ENCODE measurements at places on chromosomes 7 and 10.

GRCh38 chr7:121810831-121811672 is 61.9 kb upstream of the PTPRZ1 start:
- DNase-seq = no peak

DNA sequence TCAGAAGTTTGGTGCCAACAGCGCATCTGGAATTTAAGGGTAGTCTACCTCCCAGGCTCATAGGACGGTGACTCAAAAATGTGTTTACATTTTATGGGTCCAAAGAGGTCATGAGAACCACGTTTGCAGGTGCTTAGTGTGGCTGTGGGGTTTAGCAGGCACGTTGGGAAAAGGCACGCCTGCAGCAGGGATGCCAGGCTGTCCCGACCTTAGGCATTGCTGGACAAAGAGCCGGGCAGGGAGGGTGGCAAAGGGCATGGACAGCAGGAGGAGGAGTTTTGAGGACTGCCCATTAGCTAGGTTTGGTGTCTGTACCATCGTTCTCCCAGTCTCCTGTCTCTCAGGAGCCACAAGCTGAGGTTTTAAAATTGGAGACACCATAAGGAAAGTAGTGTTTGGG is 104.4 kb downstream of the TRRAP start:
- DNase-seq = no peak

DNA sequence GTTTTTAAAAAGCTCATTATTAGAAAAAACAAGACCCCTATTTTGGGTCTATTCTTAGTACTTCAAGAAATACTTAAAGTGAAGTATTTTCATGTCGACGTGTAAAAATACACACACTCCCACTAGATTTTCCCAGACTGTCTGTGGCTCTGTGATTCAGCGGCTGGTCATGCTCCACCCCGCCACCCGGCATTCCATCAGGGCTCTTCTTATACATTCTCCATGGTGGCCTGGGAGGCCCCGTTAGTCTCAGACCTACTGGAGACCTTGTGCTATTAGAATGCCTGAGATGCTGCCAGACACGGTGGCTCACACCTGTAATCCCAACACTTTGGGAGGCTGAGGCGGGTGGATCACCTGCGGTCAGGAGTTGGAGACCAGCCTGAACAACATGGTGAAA is 13.1 kb downstream of the TECPR1 start:
- DNase-seq = no peak

GRCh38 chr7:128904381-128905197 is 5.9 kb downstream of the KCP start:
- no peak for DNase-seq

GRCh38 chr10:122671355-122671754 is 28.3 kb downstream of the C10orf120 start:
- DNase-seq = no peak

DNA sequence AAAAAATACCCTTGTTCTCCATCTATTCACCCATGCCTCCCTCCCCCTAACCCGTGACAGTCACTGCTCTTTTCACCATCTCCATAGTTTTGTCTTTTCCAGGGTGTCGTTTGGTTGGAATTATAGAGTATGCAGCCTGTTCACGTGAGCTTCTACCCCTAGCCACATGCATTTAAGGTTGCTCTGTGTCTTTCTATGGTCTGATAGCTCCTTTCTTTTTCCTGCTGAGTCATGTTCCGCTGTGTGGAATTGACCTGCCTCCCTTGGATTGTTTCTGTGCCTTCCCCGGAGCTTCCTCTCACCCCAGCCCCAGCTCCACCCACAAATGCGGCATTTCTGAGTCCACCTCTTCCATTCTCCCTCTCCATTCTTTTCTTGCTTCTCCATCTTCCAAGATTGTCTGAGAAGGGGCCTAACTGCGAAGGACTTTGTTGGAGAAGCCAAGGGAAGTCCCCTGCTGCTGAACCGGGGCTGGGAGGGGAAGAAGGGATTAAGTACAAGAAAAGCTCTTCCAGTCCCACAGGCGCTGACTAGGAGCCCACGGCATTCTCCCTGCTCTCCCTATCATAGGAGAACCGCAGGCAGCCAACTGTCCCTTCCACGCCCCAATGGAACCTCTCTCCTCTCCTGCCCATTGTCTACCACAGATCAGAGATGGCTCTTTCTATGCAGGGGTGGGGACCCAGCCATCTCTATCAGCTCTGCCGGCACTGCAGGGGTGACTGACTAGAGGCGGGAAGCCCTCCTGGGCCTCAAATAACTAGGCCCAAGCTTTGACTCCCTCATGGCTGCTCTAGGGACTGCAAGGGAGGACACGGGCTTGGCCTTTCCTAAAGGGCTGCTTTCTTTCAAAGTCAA is 87.5 kb upstream of the ANLN start:
- DNase-seq = no peak

GRCh38 chr7:95041031-95041430 is 133.6 kb downstream of the PPP1R9A start:
- DNase-seq = no peak

- no peak for DNase-seq
Measured at GRCh38 chr7:28703037-28703765, 254.9 kb downstream of the TRIL start.

DNA sequence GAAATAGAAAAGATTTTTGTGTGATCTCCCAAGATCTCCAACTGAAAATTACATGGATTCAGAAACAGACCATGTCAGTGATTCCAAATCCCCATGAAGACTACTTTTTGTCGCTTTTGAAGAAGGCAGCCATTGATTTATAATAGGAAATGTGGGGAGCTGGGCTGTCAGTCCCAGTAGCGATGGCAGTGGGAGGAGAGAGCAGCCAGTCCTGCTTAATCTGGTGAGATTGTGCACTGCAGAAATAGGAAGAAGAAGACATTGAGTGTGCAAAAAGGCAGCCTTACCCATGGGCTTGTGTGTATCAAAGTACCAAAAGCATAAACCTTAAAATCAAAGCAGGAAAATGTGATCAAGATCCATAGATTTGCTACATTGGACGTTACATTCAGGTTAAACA is 4.8 kb downstream of the ADRB1 start:
- no peak for DNase-seq

DNA sequence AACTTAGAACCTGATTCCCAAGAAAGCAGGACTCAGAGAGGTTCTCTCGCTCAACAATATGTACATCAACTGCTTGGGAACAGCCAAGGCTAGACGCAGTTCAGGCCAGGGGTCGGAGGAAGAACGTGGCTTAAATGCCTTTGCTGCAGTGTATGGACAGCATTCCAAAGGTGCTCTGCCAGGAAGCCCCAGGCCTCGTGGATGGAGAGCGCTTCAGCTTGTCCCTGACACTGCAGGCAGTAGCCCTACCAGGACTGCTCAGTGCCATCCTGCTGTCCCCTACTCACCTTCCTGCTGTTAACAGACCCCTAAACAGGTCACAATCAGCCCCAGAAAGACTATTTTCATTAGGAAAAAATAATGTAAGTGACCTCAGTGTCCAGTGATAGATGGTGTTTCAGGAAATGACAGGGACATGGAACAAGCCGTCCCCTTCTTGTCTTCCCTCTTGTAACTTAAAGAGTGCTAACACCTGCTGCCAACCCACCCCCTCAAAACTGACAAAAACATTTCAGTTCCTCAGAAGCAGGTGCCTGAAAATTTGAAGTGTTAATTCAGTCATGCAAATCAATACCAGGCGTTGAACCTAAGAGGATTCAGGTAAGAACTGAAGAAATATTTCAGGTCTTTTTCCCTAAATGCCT is 16.5 kb downstream of the CREB3L2 start:
- DNase-seq = no peak

DNA sequence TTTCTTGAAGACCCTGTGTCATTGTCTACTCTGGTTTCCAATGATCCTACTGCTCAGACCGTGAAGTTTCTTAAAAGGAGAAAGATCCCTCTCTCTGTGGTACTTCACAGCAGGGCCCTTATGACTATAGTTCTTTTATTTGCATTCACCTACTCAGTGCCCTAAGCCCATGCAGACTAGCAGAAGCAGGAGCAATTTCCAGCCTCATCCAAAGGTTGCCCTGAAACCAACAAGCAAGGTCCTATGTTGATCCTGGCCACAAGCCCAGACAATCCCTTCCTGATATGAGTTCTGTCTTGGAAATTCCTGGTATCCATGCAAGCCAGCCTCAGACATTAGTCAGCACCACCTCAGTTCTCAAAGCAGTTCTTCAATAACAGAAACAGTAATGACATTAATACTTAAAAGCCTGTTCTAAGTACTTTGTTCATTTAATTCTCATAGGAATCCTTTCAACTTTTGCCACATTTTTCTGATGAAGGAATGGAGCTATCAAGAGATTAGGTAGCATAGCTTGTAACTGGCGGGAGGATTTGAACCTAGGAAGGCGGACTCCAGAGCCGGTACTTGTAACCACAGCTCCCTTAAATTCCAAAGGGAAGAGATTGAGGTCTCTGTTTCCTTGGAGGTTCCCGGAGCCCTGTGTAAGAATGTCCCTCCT is 58.1 kb upstream of the ST8SIA6 start:
- DNase-seq = no peak

GRCh38 chr7:66591799-66592596 is 36.7 kb upstream of the KCTD7 start:
- peak; percentile 91 for DNase-seq

GRCh38 chr10:86413046-86413728 is 46.6 kb upstream of the GRID1 start:
- DNase-seq = no peak

GRCh38 chr7:6256677-6257535 is 15.5 kb downstream of the CYTH3 start:
- peak; percentile 41 for DNase-seq

DNA sequence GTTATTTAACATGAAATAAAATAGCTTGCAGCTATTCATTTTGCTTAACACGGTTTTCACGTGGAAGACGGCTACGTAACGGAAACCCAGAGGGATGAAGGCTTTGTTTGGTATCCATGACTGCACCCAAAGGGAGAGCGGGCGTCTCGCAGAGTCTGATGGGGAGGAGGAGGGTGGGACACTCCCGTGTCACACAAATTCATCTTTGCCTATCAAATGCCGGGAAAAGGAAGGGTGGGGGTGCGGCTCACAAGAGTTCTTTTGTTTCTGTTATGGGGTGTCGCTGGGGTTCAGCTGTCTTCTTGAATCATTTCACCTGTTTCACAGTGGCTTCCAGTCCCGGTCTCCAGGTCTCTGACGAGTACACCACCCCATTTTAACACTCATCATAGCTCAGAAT is 108.5 kb downstream of the ZRANB1 start:
- no peak for DNase-seq

GRCh38 chr7:112407261-112407660 is 43.0 kb upstream of the IFRD1 start:
- no peak for DNase-seq

- no peak for DNase-seq
Measured at GRCh38 chr10:62130948-62131347, 137.7 kb downstream of the RTKN2 start.

DNA sequence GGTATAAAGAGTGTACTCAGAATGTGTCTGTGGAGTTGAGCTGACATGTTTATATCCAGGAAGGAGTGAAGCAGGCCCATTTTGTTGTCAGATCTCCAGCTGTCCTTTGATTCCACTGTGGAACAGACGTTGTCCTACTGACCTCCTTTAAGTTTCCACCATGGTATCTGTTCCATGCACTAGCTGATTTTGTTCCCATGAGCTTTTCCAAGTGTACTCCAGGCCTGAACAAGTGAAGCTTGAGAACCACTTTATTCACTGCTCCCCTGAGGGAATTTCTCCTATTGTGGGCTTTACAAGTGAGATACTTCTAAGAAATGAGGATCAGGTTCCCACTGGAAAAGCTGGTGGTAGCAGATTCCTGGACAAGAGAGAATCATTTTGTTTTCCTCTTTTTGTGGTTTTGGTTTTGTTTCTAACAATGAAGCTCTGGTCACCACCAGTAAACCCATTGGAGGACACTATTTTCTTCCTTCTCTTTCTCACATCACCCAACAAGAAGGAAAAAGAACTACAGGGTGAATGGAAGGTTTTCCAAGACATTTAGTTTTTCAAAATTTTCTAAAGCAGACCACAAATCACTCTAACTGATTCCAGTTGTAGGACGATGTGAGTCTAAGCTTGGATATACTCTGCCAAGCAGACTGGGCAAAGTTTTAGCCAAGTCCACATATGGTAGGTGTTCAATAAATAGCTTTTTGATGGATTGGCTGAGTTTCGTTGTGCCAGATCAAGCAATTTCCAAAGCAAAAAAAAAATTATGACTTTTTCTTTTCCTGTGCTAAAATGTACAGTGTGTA is 144.2 kb downstream of the JCAD start:
- no peak for DNase-seq

- peak; percentile 49 for DNase-seq
Measured at GRCh38 chr7:2633538-2634266, 1.9 kb downstream of the TTYH3 start.

DNA sequence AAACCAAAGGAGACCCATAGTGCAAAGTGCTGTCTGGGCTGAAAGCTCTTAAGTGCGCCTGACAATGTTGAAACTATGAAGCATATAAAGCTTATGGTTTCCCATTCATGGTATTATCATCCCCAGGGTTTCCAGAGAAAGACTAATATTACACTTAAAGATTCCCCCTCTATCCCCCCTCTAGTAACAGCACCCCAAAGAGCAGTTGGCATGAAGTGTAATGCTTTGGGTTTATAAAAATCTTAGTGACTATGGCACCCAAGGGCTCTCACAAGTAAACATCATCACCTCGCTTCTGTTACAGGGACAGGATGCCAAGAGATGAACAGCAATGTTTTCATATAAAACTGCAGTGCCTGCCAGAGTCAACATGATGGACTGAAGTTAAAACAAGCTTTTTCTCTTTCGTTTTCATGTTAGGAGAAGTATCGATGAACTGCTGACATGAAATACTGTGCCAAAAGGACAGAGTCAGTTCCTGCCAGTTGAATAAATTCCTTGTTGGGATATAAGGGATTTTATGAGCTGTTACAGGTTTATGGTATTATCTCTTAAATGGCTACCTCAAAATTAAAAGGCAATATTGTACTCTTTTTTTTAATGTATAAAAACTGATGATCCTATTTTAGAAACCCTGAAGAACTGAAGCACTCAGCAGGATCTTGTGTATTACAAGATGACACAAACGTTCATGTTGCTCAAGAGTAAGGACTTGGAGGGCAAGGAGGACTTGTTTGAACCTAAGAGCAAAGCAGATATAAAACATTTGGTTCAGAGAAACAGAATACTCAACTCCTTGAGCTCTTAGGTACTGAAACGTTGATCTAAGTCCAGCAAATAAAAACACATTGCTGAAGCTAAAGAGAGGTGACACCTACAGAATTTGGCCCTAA is 203.7 kb upstream of the IMMP2L start:
- DNase-seq = no peak

- no peak for DNase-seq
Measured at GRCh38 chr7:111108000-111108399, 17.1 kb downstream of the LRRN3 start.

DNA sequence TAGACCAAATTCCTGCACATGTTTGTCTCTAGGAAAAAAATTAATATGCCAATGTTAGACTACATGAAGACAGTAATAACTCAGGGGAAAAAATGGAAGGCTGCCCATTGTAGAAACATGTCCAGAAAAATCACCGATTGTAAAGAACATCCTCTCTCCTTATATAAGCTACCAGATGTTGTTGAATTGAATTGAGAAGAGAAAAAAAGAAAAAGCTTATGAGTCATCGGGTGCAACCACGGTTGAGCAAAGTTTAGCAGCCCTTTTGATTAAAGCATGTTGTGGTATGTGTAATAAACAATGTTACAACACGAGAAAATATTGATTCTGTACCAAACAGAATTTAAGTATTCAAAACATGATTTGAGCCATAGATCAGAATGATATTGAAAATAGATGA is 102.3 kb upstream of the ARHGAP21 start:
- no peak for DNase-seq

- no peak for DNase-seq
Measured at GRCh38 chr7:157690833-157691585, 354.2 kb downstream of the DNAJB6 start.
